ENCODE measurements at places on chromosomes 2 and 18. TPM values are rescaled to one million over a fixed set of nuclear protein-coding genes. Genes with fewer than 3 reads are reported as not detected.

KCNF1 gene
- total RNA-seq = 0.30 TPM

ANKRD23 gene
- total RNA-seq = 5.3 TPM

ABCG8 gene
- total RNA-seq = not detected

CRYGC gene
- total RNA-seq = not detected

GRB14 gene
- 33.6 TPM for total RNA-seq

VWA3B gene
- 2.2 TPM for total RNA-seq

INHBB gene
- total RNA-seq = 4.3 TPM

GRCh38 chr2:38168710-38169480 lies 92.9 kb upstream of the CYP1B1 start:
- no peaks in the 10 kb centered on the region for H3K27me3 ChIP-seq
- peaks cover 5% of the 10 kb centered on the region for H3K4me1 ChIP-seq
- no peak overlapping the region for H3K27ac ChIP-seq
- H3K4me3 ChIP-seq = no peak overlapping the region

GRCh38 chr2:113061896-113062770 lies 3.1 kb downstream of the IL36RN start:
- no peak overlapping the region for H3K27ac ChIP-seq
- no peaks in the 10 kb centered on the region for H3K36me3 ChIP-seq
- no peak for DNase-seq

GRCh38 chr2:227804975-227805374 lies 8.7 kb upstream of the CCL20 start:
- H3K4me1 ChIP-seq = no peaks in the 10 kb centered on the region
- H3K36me3 ChIP-seq = no peaks in the 10 kb centered on the region
- H3K27me3 ChIP-seq = no peaks in the 10 kb centered on the region
- H3K4me3 ChIP-seq = no peak overlapping the region
- DNase-seq = no peak

DNA sequence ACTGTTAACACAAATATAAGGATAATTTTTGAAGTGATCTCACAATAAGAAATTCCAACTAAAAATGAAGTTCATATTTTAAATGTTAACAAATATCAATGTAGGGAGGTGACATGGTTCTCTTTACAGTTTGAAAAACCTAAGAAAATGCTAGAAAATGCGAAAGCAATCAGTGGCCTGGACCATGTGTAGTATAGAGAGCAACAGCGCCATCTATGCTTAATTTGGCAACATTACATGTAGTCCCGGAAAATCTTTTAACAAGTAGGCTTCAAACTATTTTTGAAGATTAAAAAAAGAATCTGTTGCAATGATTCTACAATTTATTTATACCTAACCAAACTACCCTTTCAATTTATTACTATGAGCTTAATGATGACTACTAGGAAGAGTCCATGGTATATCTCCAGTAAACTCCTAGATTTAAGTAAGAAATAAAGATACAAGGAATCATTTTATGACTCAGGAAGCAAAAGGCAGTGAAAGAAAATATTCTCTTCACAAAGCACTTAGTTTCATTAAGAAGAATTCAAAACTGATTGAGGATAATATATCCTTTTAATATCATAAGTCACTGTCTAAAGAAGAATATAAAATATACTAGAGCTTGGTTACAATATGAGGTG lies 33.3 kb downstream of the NDUFA10 start:
- no peak for DNase-seq
- no peak overlapping the region for H3K27ac ChIP-seq
- H3K4me1 ChIP-seq = no peaks in the 10 kb centered on the region
- H3K4me3 ChIP-seq = no peak overlapping the region
- H3K36me3 ChIP-seq = no peaks in the 10 kb centered on the region
- H3K27me3 ChIP-seq = no peaks in the 10 kb centered on the region

DNA sequence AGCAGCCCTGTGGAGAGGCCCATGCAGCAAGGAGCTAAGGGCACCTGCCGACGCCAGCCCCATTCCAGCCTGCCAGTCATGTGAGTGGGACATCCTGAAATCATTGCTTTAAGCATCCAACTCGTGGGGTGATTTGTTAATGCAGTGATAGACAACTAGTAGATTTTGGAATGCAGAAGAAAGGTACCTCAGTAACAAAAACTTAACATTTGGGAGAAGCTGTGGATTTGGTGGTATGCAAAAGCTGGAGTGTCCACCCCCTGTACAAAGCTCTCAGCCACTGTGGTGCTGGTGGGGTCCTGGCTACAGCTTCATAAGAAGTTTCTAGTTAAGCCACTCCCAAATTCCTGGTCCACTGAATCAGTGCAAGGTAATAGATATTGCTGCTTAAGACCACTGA lies 37.2 kb upstream of the GNAL start:
- no peaks in the 10 kb centered on the region for H3K4me1 ChIP-seq
- no peak for DNase-seq

GRCh38 chr2:202022755-202023154 lies 10.9 kb upstream of the FZD7 start:
- no peaks in the 10 kb centered on the region for H3K27me3 ChIP-seq
- H3K27ac ChIP-seq = no peak overlapping the region
- H3K4me1 ChIP-seq = peaks cover 3% of the 10 kb centered on the region
- no peaks in the 10 kb centered on the region for H3K36me3 ChIP-seq
- H3K4me3 ChIP-seq = no peak overlapping the region
- no peak for DNase-seq

- no peak for DNase-seq
- H3K27me3 ChIP-seq = no peaks in the 10 kb centered on the region
- H3K27ac ChIP-seq = no peak overlapping the region
- no peaks in the 10 kb centered on the region for H3K36me3 ChIP-seq
Observed at GRCh38 chr2:178363252-178363651, 87.7 kb downstream of the PRKRA start.

DNA sequence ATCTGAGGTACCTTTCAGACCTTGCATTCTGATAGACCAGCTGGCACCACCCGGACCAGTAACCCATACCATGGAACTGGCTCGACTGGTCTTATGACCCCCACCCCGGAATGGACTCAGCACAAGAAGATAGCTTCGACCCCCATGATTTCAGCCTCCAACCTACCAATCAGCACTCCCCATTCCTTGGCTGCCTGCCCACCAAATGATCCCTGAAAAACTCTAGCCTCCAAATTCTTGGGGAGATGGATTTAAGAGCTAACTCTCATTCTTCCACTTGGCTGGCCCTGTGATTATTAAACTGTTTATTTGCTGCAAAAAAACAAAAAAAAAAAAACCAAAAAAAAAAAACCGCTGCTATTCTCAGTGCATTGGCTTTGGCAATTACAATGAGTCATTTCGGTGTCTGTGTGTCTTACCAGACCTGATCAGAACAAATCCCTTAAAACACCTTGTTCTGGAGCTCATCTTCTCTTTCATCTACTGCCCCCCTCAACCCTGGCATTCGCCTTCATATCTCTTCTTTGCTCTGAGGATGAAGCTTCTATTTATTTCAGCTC lies 60.1 kb upstream of the KIF5C start:
- H3K27me3 ChIP-seq = no peaks in the 10 kb centered on the region
- no peaks in the 10 kb centered on the region for H3K36me3 ChIP-seq
- H3K27ac ChIP-seq = no peak overlapping the region
- H3K4me3 ChIP-seq = no peak overlapping the region
- H3K4me1 ChIP-seq = peaks cover 9% of the 10 kb centered on the region

DNA sequence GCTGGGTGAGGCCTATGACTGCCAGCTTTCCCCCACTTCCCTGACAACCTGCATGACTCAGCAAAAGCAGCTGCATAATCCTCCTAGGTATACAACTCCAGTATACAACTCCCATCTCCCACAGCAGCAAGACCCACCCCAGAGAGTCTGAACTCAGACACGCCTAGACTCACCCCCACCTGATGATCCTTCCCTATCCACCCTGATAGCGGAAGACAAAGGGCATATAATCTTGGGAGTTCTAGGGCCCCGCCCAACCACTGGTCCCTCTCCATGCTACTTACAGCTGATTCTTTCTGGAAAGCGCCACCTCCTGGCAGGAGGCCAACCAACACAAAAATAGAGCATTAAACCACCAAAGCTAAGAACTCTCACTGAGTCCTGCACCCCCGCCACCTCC lies 296.5 kb downstream of the DCC start:
- H3K27ac ChIP-seq = no peak overlapping the region
- H3K27me3 ChIP-seq = no peaks in the 10 kb centered on the region

- DNase-seq = no peak
- no peak overlapping the region for H3K4me3 ChIP-seq
- H3K27me3 ChIP-seq = no peaks in the 10 kb centered on the region
- peaks cover 1% of the 10 kb centered on the region for H3K4me1 ChIP-seq
Observed at GRCh38 chr18:56647071-56647470, 4.1 kb upstream of the WDR7 start.

DNA sequence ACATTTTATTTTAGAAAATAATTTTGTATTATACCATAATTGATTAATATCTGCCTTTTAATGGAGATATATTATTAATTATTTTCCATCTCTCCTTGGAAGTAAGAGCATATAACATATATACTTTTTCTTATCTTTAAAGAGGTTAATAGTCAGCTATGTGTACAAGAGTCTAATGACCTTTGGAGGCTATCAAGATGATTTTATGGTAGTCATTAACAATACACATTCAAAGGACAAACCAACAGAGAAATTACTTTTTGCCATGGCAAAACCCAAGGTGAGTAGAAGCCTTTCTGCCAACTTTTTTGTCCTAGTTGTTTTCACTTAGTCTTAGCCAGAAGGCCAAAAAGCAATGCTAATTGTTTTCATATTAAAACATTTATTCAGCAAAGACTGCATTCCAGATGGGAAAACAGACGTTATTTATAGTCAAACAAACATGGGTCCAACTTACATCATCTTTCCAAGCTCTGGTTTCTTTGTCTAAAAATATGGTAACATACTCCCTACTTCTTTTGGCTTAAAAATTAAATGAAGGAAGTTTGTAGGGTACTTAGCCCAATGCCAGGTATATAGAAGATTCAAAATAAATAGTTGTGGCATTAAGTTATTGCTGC lies 9.6 kb upstream of the DYNC2LI1 start:
- no peak for DNase-seq
- peak overlapping the region; percentile 51 for H3K27ac ChIP-seq
- no peak overlapping the region for H3K4me3 ChIP-seq
- no peaks in the 10 kb centered on the region for H3K36me3 ChIP-seq

- no peaks in the 10 kb centered on the region for H3K27me3 ChIP-seq
- no peak overlapping the region for H3K4me3 ChIP-seq
- no peak overlapping the region for H3K27ac ChIP-seq
- H3K36me3 ChIP-seq = no peaks in the 10 kb centered on the region
Observed at GRCh38 chr18:29123706-29124530, 947.0 kb upstream of the CDH2 start.

DNA sequence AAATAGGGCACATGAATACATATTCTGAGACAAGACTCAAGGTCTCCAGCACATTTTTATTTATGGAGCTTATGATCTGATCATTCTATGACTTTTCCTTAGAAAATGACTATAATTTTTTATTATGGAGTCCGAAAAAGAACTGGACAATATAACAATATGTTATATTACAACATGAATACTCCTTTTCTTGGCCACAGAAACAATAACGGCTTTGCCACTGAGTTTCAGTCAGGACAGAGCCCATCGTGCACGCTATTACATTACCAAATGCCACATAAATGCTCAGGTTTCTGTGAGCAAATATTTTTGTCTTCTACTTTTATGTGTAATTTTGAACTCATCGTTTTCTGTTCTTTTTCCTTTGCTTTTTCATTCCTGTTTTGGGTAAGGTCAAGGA lies 509.2 kb upstream of the ZEB2 start:
- no peaks in the 10 kb centered on the region for H3K36me3 ChIP-seq
- H3K27ac ChIP-seq = no peak overlapping the region
- no peak overlapping the region for H3K4me3 ChIP-seq
- no peaks in the 10 kb centered on the region for H3K27me3 ChIP-seq
- DNase-seq = no peak

DNA sequence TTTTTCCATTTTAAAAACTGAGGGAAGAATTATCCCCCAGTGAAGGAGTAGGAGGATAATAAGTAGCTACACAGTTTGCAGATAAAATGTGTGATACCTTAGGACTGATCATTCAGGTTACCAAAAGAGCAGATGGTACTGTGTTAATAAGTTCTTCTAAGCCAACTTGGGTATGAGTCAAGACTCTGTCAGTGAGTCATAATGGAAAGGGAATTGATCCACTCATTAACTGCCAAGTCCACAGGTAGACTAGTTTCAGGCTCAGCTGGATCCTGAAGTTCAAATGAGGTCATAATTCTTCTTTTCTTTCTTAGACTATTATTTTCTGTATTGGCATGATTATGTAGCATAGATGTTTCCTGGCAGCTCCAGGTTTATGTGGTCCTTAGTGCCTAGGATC lies 142.4 kb upstream of the ALPP start:
- no peaks in the 10 kb centered on the region for H3K36me3 ChIP-seq
- H3K27me3 ChIP-seq = no peaks in the 10 kb centered on the region
- H3K4me1 ChIP-seq = peaks cover 4% of the 10 kb centered on the region
- no peak for DNase-seq
- no peak overlapping the region for H3K27ac ChIP-seq
- no peak overlapping the region for H3K4me3 ChIP-seq

DNA sequence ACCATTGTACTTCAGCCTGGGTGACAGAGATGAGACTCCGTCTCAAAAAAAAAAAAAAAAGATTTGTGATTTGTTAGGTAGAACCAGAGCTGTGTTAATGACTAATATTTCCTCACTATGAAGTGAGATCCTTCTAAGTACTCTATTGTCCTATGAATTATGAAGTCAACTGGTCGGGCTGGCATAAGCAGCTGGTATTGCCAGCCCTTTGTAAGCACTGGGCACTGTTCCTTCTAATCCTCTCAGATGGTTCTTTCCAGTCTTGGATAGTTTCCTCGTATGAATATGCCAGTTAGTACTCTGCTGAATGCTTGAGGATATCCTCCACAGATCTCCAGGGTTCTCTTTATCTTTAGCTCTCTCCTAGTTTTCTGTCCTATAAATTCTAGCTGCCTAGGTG lies 223.1 kb upstream of the SP5 start:
- no peak overlapping the region for H3K27ac ChIP-seq
- DNase-seq = no peak
- no peaks in the 10 kb centered on the region for H3K36me3 ChIP-seq
- no peak overlapping the region for H3K4me3 ChIP-seq
- no peaks in the 10 kb centered on the region for H3K27me3 ChIP-seq

GRCh38 chr18:5962362-5962761 lies 67.0 kb upstream of the TMEM200C start:
- H3K4me1 ChIP-seq = no peaks in the 10 kb centered on the region
- no peaks in the 10 kb centered on the region for H3K36me3 ChIP-seq
- no peak for DNase-seq
- no peaks in the 10 kb centered on the region for H3K27me3 ChIP-seq

DNA sequence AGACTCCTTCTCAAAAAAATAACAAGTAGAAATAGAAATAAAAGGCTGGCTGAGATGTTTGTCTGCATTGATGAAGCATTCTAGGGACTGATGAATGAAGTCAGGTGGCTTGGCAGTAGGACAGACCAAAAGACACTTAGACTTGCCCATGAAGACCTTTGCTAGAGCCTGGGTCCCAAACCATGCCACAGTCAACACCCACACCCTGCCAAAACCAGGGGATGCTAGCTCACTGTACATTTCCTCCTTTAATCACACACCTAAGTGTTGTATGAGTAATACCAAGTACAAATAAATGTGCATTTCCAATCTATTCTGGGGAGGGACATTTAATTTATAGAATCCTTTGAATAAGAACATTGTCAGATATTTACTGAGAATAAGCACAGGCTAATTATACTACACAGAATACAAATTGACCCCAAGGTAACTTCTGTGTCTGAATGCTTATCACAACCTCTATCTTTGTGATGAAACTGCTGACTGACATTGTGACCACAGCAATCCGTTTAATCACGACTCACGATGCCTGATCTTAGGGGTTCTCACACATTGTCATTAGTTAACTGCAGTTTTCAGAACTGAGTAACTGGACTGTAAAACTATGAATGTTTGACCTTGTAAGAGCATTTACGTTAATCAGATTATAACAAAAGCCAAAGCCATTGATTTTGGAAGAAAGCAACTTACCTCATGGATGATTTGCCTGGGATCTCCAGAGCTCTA lies 10.5 kb upstream of the NOL10 start:
- H3K27ac ChIP-seq = no peak overlapping the region
- no peak overlapping the region for H3K4me3 ChIP-seq
- no peak for DNase-seq
- H3K4me1 ChIP-seq = no peaks in the 10 kb centered on the region
